Naive thymus-derived CD8-positive, alpha-beta T cell (primary cell): ENCODE measurements at places on chromosomes 6 and 20.

DNA sequence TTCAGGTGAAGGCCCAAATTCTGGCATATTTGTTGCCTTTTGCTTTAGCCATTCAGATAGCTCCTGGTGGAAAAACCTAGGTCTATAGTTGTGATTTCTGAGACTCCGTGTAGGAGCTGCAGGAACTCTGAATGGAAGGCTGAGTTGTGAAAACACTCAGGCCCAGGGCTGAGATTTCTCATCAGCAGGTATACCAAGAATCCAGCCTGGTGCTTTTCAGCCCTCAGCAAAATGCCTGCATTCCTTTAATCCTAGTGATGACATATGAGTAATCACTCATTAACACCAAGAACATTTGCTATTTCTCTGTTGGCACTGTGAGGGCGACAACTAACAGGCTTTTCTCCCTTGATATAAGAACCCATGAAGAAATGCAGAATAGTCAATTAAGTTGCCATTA lies 546.1 kb upstream of the MAN1A1 start:
- no peak for DNase-seq

GRCh38 chr20:10898552-10898951 lies 224.8 kb upstream of the JAG1 start:
- DNase-seq: no peak

DNA sequence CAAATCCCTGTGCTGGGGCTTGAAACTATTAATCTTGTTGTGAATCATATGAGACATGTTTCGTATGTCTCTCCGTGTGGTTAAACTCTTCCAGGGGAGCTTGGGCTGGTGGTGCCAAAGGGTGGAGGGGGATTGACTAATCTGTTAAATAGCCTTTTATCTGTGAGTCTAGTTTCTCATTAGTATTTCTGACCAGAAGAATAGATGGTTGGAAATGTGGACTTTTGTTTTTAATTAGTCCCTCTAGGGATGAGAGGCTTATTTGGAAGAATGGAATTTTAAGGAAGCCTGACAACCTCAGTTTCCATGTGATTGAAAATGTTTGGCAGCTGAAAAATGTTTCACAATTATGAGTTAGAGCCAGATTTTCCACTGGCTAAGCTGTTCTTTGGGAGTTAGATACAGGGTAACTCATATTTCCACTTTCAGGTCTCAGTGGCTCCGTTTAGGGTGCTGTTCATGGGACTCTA lies 117.3 kb downstream of the BCKDHB start:
- no peak for DNase-seq

- no peak for DNase-seq
Measured at GRCh38 chr20:14189794-14190402, 147.5 kb downstream of the FLRT3 start.
